A673 (cell line): ENCODE measurements at places on chromosomes 13 and 19. TPM values are rescaled to one million over a fixed set of nuclear protein-coding genes. Genes with fewer than 3 reads are reported as not detected.

DNA sequence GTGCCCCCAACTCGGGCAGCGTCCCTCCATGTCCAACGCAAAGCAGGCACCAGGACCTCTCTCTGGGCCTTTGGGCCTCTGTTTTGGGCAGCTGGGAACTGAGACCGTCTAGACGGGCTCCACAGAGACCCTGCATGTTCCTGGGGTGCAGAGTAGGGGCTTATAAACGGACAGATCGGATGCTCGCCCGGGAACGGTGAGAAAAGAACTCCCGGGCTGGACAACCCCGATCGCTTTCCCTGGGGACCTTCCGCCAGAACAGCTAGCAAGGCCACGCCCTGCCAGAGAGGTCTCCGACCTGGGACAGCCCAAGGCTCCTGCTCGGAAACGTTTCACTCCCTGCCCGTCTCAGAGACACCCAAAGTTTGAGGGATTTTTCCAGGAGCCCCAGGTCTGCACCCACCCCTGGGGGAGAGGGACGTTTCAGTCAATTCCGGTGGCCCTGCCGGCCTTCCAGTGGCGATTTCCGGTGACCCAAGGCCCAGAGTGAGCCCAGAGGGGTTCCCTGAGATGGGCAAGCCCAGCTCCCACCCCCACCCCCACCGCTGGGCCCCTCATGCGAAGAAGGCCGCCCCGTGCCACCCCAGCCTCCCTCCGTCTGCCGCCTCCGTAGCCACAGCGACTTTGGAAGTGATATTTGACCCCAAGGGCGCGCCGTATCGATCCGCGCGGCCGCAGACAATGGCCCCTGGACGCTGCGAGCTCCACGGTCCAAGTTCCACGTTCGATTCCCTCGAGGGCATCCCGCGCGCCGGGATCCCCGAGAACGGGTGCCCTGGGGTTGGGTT, 1.7 kb downstream of the NR2F6 start:
- no peak for DNase-seq
- peaks cover 12% of the 10 kb centered on the region for H3K4me1 ChIP-seq
- no peaks in the 10 kb centered on the region for H3K27me3 ChIP-seq
- H3K36me3 ChIP-seq, result no peaks in the 10 kb centered on the region
- no peak overlapping the region for H3K27ac ChIP-seq

DNA sequence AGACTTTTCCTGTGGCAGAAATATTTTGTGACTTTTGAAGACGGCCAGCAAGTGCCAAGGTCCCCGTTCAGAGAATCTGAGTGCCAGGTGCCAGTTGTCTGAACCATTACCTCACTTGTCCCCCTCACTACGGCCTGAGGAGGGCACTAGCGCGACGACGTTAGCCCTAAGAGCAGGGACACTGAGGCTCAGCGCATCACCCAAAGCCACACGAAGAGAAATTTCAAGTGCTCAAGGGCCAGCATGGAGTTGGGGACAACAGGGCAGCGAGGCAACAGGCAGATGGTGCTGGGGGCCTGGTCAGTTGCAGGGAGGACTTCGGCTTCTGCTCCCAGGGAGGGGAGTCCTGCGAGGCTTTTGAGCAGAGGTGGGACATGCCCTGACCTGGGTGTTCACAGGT, 9.5 kb upstream of the TYK2 start:
- no peak overlapping the region for H3K27ac ChIP-seq
- H3K36me3 ChIP-seq, result peaks cover 42% of the 10 kb centered on the region
- no peaks in the 10 kb centered on the region for H3K4me1 ChIP-seq

- DNase-seq, result no peak
- H3K27ac ChIP-seq, result no peak overlapping the region
- H3K4me1 ChIP-seq, result peaks cover 21% of the 10 kb centered on the region
- H3K36me3 ChIP-seq, result no peaks in the 10 kb centered on the region
- no peak overlapping the region for H3K4me3 ChIP-seq
Observed at GRCh38 chr13:39784347-39784746, 128.9 kb downstream of the COG6 start.

MTMR6 gene
- 27.3 and 28.9 TPM in 2 replicates for total RNA-seq

RNF17 gene
- not detected in 2 replicates for total RNA-seq

PAK4 gene
- 55.2 and 59.0 TPM in 2 replicates for total RNA-seq

DNA sequence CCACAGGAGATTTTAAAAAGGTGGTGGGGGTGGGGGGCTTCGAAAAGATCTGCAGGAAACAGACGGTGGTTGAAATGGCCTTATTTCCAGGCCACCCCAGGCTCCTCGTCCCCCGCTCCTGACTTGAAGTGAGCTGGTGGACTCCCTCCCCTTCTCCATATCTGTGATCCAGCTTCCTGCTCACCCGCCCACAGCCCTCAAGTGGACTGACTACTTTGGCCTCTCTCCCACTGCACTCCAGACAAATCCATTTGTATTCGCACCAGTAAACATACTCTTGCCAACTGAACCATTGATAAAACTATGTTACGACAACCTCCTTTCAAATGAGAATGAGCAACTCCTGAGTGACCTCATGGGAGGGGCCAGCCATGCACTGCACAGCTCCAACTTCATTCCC, 259.5 kb downstream of the COL4A1 start:
- peaks cover 43% of the 10 kb centered on the region for H3K27me3 ChIP-seq
- no peak overlapping the region for H3K4me3 ChIP-seq
- H3K4me1 ChIP-seq, result peaks cover 8% of the 10 kb centered on the region
- H3K27ac ChIP-seq, result no peak overlapping the region
